ENCODE measurements at places on chromosomes 11 and 22. TPM values are rescaled to one million over a fixed set of nuclear protein-coding genes. Genes with fewer than 3 reads are reported as not detected.

TUBA8 gene
- 5.8 TPM for polyA plus RNA-seq

RAG1 gene
- 3.6 TPM for polyA plus RNA-seq

DGAT2 gene
- 10.5 TPM for polyA plus RNA-seq

SCN4B gene
- polyA plus RNA-seq: 1.1 TPM

BACE1 gene
- 27.9 TPM for polyA plus RNA-seq

ART1 gene
- polyA plus RNA-seq: not detected

ANKK1 gene
- polyA plus RNA-seq: 0.22 TPM

BEST1 gene
- 4.3 TPM for polyA plus RNA-seq

OMP gene
- polyA plus RNA-seq: 2.7 TPM

SAC3D1 gene
- polyA plus RNA-seq: 6.9 TPM

TMEM45B gene
- polyA plus RNA-seq: 97.7 TPM

SESN3 gene
- polyA plus RNA-seq: 60.1 TPM

DGCR6 gene
- polyA plus RNA-seq: 1.4 TPM

CHRNA10 gene
- 1.0 TPM for polyA plus RNA-seq

CCDC85B gene
- 8.0 TPM for polyA plus RNA-seq

KRTAP5-9 gene
- polyA plus RNA-seq: 0.31 TPM

DNA sequence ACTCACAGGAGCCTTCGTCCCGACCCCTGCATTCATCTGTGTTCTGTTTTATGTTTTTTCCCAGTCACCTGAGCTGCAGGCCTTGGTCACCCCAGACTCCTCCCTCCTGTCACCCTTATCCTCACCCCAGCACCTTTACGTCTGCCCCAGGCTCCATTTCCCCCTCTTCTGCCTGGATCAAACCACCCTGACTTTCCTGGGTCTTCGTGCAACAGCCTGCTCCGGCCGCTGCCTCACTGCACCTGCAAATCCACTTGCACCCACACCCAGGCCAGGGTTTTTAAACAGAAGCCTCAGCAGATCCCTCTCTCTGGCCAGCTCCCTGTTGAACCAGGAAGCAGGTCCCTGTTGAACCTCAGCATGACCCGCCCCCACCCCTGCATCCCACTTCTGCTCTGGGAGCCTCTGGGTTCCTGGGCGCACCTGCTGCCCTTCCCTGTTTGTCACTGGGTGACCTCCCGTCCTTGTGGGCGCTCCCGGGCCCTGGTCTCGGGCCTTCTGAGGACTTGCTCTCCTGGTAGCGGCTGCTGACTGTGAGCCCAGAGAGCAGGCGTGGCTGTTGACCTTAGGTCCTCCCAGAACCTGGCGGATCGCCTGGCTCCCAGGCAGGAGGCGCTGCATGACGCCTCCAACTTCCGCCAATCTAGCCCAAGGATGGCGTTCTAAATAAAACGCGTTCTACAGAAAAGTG, 12.8 kb downstream of the MAPK8IP2 start:
- H3K27ac ChIP-seq: peak overlapping the region; percentile 85

DNA sequence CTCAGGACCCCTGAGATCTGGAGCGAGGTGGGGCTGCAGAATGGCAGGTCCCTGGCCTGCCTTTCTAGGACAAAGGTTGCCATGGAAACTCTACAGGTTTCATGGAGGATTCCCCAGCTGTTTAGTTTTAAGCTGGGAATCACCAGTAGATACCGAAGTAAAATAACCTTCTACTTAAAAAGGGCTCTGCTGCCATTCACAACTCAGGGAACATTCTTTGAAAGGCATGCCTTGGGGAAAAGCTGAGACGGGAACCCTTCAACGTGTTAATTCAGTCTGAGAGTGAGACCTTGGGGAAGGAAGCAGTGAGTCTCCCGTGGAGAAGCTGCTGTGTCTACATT, 493.3 kb downstream of the BRD1 start:
- no peaks in the 10 kb centered on the region for H3K36me3 ChIP-seq
- no peak for DNase-seq
- H3K27me3 ChIP-seq: no peaks in the 10 kb centered on the region
- H3K27ac ChIP-seq: no peak overlapping the region
- H3K4me3 ChIP-seq: no peak overlapping the region

- peaks cover 2% of the 10 kb centered on the region for H3K27me3 ChIP-seq
- no peak for DNase-seq
- no peak overlapping the region for H3K4me3 ChIP-seq
- H3K27ac ChIP-seq: no peak overlapping the region
These were observed 32.9 kb upstream of the SYT13 start for GRCh38 chr11:45319077-45319476.

DNA sequence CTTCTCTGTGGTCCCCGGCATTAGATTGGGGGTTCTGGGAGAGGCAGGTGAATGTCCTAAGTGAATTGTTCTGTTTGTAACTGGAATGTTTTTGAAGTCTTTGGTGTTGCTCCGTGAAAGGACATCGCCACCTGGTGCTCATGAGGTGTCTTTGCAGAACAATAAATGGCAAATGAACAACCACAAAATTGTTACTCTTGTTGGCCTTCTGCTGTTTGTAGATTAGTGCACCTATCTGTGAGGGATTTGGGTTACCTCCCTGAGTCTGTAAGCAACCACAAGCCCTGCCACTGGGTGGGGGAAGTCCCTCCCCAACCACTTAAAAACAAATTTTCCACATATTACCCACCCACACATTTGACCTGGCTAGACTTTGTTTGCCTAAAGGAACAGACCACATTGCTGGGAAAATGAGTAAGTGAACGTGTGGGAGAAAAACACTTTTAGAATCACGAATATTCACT, 4.7 kb downstream of the MPEG1 start:
- H3K36me3 ChIP-seq: peaks cover 7% of the 10 kb centered on the region
- no peaks in the 10 kb centered on the region for H3K27me3 ChIP-seq
- no peak overlapping the region for H3K4me3 ChIP-seq
- no peaks in the 10 kb centered on the region for H3K4me1 ChIP-seq

- no peak overlapping the region for H3K27ac ChIP-seq
- DNase-seq: no peak
- H3K4me3 ChIP-seq: no peak overlapping the region
- H3K36me3 ChIP-seq: no peaks in the 10 kb centered on the region
These were observed 516.7 kb downstream of the JRKL start for GRCh38 chr11:96906476-96906875.

DNA sequence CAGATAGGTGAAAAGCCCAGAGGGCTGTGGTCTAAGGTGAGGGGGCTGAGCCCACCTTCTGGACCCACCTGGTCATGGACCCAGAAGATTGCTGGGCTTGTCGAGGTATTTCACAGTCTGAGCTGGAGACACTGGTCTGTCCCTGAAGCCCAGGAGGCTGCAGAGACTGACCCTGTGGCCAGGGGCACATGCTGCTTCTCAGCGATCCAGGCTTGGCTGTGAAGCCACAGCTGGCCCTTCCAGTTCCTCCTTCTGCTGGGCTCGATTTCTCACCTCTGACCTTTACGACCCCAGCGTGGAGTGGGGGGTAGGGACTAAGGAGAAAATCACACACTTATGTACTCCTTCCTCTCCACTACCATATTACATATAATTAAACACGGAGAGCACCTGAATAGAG, 88.5 kb downstream of the NECTIN1 start:
- H3K4me1 ChIP-seq: no peaks in the 10 kb centered on the region
- DNase-seq: no peak
- no peak overlapping the region for H3K4me3 ChIP-seq
- H3K27ac ChIP-seq: no peak overlapping the region
- H3K36me3 ChIP-seq: no peaks in the 10 kb centered on the region

GRCh38 chr11:93844568-93844967, 5.8 kb downstream of the VSTM5 start:
- H3K27ac ChIP-seq: no peak overlapping the region
- no peaks in the 10 kb centered on the region for H3K27me3 ChIP-seq
- no peak for DNase-seq
- H3K4me3 ChIP-seq: no peak overlapping the region

DNA sequence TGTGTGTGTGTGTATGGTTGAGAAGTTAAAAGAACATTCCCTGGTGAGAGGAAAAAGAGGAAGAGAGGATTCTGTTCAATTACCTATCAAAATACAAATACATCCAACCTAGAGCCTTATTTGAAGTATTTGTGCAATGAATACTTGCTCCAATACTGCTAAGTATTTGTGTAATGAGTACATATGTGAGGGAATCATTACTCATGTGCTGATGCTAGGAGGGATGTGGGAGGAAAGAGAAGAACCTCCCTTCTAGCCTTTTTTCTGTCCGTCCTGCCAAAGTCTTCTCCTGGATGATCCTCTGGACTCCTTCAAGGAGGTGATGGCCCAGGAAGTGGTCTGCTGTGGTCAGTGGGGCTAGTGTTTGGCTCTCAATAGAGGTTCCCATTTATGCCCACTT, 36.0 kb upstream of the ACCSL start:
- no peaks in the 10 kb centered on the region for H3K36me3 ChIP-seq
- no peak overlapping the region for H3K27ac ChIP-seq
- DNase-seq: no peak
- no peaks in the 10 kb centered on the region for H3K27me3 ChIP-seq
- H3K4me3 ChIP-seq: no peak overlapping the region

GRCh38 chr22:30615543-30615954, 8.6 kb downstream of the TCN2 start:
- no peaks in the 10 kb centered on the region for H3K4me1 ChIP-seq
- no peak for DNase-seq
- no peak overlapping the region for H3K4me3 ChIP-seq
- H3K36me3 ChIP-seq: no peaks in the 10 kb centered on the region

DNA sequence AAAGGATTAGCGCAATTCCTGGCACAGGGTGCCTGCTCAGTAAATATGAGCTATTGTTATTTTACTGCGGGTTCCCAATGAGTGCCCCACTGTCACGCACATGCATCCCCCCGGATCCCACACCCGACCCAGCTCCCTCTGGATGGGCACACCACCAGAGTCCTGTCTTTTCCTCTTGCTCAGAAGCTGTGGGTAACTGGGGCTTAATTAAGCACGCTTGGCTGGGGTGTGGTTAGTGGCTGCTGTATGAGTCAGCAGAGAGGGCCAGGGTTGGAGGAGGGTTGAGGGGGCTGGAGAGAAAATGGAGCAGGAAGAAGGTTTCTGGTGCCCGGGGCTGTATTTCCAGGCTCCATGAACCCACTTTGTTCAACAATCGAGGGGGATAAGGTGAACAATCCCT, 30.3 kb upstream of the NECTIN1 start:
- no peak overlapping the region for H3K27ac ChIP-seq
- H3K27me3 ChIP-seq: no peaks in the 10 kb centered on the region
- no peak for DNase-seq

- H3K27ac ChIP-seq: peak overlapping the region; percentile 58
- no peaks in the 10 kb centered on the region for H3K36me3 ChIP-seq
- no peak overlapping the region for H3K4me3 ChIP-seq
- no peaks in the 10 kb centered on the region for H3K27me3 ChIP-seq
- DNase-seq: no peak
These were observed 88.1 kb downstream of the TP53I11 start for GRCh38 chr11:44862558-44863101.

DNA sequence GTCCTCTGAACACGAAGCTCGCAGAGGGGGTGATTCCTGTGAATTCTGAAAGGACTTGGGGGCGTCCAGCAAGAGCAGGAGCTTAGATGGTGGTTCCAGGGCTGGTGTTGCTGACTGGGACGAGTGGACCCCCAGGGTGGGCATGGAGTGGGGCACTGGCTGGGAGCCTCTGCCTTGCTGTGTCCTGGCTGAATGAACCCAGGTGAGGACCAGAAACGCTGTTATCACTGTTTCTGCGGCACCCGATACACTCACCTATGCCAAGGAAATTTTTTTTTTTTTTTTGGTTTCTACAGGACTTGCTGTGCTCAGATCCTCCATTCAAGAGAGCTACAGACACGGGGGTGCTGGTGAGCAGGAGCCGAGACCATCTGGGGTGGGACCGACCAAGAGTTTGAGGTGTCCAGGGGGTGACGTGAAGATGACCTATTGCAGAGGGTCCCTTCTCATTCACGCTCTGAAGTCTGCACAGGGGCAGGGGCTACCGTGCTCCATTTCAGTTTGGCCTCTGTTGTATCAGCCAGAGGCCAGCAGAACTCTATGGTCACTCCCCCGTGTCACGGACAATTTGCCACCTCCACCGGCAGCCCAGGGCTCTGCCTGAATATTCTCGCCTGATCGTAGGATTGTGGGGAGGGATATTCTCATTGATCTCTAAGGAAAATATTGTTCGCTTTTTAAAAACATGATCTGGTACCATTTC, 3.6 kb downstream of the SMIM38 start:
- no peak for DNase-seq
- peaks cover 23% of the 10 kb centered on the region for H3K36me3 ChIP-seq
- no peak overlapping the region for H3K27ac ChIP-seq
- peaks cover 20% of the 10 kb centered on the region for H3K4me1 ChIP-seq

GRCh38 chr11:132579136-132579535, 953.2 kb downstream of the OPCML start:
- no peaks in the 10 kb centered on the region for H3K36me3 ChIP-seq
- no peak overlapping the region for H3K4me3 ChIP-seq
- no peak overlapping the region for H3K27ac ChIP-seq

DNA sequence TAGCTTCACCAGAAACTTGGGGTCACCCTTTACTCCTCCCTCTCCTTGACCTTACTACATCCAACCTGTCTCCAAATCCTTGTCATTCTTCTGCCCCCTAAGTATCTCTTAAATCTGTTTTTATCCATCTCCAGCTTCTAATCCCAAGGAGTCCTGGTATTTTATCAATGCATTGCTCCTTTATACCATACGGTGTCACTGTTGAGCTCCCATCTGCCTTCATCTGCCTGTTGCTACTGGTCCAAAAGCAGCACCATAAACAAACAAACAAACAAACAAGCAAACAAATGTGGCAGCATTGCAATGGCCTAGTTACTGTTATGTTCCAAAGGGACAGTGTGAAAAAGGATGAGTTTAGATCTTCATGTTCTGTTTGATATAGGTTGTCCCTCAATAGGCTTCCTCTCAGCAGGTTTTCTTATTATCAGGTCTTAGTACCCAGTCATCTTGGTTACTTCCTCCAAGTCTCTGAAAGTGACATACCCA, 34.2 kb downstream of the DNHD1 start:
- no peak overlapping the region for H3K27ac ChIP-seq
- peaks cover 19% of the 10 kb centered on the region for H3K36me3 ChIP-seq
- DNase-seq: peak; percentile 49
- no peaks in the 10 kb centered on the region for H3K4me1 ChIP-seq
- no peak overlapping the region for H3K4me3 ChIP-seq

DNA sequence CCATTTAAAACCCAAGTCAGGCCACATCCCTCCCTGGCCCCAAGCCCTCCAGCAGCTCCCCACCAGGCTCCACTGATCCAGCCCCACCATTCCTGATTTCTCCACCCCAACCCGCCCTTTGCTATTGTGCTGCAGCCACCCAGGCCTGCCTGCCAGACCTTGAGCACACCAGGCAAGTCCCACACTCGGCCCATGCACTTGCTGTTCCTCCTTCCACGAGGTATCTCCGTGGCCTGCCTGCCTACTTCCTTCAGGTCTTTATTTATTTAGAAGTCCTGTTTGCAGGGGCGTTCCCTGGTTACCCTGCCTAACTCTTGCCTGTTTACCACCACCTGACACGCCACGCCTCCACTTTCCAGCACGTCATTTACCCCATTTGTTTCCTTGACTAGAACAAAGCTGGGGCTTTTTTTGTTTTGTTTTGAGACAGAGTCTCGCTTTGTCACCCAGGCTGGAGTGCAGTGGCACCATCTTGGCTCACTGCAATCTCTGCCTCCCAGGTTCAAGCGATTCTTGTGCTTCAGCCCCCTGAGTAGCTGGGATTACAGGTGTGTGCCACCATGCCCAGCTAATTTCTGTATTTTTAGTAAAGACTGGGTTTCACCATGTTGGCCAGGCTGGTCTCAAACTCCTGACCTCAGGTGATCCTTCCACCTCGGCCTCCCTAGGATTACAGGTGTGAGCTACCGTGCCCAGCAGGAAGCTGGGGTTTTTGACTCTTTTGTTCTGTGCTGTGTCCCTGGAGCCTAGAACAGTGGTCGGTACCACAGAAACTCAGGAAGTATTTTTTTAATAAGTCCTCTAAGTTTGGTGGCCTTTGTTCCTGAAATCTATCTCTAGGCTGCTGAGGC, 6.7 kb downstream of the CENPM start:
- no peak overlapping the region for H3K4me3 ChIP-seq
- no peak for DNase-seq
- peaks cover 4% of the 10 kb centered on the region for H3K4me1 ChIP-seq
- no peaks in the 10 kb centered on the region for H3K27me3 ChIP-seq
- peak overlapping the region; percentile 90 for H3K27ac ChIP-seq

All from small intestine (tissue), 16 donors.